ENCODE measurements at places on chromosomes 5 and 9.

GRCh38 chr5:143313298-143313852 lies 90.1 kb downstream of the NR3C1 start:
- no peak for DNase-seq

- no peak for DNase-seq
These were observed 36.4 kb downstream of the PIK3R1 start for GRCh38 chr5:68251804-68252522.

DNA sequence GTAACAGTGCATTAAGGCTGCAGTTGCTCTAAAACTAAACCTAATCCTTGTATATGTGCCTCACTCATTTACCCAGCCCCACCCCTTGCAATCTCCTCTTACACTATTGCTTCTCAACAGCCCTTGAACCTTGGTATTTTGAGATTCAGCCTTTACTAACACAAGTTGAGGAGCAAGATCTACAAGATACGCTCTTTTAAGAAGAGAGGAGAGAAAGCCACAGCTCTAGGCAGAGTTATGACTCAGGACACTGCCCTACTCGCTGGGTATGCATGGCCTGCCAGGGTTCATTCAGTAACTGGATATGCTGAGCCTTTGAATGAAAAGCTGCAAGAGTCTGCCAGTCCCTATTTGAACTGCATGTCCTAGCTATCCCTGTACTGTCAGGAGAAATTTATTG lies 219.5 kb downstream of the PCSK5 start:
- no peak for DNase-seq

GRCh38 chr9:2198956-2199635 lies 183.9 kb downstream of the SMARCA2 start:
- no peak for DNase-seq

DNA sequence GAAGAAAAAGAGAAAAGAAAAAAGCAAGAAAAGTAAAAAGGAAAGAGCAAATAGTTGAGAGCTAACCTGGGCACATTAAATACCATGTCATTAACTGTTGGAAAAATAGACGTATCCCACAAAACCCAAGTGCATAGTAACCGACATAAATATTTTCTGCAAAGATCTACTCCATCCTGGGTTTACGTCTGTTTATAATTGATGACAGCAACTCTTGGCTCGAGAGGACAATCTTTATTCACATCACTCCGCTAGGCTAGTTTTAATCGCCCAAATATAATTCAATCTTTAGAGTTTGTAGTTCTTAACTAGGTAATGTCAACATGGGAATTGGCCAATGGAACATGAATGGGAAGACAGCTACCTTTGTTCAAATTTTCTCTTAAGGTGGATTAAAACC lies 321.7 kb upstream of the TNC start:
- no peak for DNase-seq

DNA sequence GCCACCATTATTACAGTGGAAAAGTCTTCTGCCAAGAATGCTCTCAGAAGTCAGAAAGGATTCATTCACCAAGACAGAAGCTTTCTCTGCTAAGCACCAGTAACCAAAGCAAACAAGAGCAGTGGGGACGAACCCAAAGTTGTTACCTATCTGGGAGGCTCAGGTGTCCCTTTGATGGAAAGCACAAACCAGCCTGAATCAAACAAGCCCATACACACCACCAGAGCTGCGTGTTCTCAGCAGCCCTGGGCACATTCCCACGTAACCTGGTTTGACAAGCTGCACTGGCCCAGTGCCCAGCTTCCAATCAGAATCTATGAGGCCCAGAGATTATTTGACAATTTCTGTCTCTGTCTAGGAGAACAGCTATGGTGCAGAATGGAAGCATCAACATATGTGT lies 252.6 kb downstream of the ACTL7B start:
- DNase-seq = no peak

DNA sequence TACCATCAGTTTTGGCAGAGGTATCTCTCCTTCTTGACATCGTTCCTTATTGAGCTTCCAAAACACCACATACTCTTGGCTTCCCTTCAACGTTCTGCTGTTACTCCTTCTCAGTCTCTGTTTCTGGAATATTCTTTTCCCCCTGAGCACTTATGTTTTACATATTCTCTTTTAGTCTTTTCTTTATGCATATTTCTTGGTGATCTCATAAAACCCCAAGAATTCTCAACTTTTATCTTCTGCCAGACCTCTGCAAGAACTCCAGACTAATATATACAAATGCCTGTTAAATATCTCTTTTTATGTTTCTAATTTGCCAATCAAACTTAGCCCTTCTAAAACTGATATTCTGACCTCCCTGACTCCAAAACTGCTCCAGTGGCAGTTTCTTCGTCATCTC lies 453.4 kb upstream of the CTNND2 start:
- no peak for DNase-seq

- DNase-seq = no peak
These were observed 5.3 kb upstream of the TJP2 start for GRCh38 chr9:69168709-69169217.

DNA sequence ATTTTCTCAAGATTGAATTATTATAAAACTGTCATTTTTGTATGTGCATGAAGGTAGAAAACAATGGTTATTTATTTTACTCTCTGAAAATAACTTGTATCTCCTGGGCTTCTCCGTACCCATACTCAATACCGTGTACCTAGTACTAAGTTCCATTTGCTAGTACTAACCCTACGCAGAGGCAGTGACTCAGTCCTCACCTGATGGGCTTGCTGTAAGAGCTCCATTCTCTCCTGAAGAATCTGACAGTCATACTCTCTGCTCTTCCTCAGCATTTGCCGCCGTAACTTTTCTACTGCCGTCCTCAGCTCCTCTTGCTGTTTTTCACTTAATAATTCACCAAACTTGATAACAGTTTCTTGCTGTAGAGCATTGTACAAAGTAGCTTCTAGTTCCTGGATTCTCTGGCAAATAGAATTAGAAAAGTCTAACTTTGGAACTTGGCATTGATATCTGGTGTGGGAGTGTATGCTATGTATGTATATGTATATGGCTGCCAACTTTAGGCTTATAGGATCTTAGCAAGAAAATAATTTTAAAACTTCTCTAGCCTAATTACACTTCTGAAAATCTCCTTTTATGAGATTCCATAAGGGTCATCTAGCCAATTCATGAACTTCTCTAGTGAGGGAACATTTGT lies 108.0 kb upstream of the DPYSL3 start:
- DNase-seq = no peak

- no peak for DNase-seq
These were observed 542.9 kb downstream of the LRRC70 start for GRCh38 chr5:63121471-63121870.

DNA sequence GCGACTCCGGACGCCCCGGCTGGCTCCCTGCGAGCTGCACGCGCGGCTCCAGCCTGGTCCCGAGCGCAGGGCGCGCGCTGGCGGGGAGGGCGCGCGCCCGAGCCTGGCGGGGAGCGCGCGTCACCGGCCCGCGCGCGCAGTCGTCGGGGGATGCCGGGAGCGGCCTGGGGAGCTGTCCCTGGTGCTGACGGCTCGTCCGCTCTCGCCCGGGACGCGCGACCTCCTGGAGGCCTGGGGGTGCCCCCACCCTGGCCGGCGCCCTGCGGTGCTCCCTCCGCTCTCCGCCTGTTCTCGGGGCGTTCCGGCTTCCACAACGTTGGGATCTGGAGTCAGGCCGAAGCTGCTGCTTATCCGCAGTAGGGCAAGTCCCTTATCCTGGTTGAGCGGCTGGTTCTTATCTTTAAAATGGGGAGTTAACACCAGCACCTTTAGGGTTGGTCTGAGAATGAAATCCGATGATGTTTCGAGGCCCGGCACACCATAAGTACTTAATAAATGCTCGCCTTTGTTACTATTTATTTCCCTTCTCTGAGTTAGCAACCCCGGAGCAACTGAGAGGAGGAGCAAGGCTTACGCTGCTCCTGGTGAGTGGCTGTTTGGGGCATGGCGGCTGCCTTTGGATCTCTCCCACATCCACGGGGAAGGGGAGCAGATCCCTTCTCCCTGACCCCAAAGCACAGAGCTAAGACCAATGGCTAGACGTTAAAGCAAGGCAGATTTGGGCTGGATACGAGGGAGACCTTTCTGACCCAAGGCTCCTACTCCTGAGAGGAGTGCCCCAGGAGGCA lies at the start of gene FAM163B:
Gene FAM163B, minus strand, starts transcription at position 79 of the 788 bp plus-strand sequence. CDS start 29,166 bp downstream, outside the sequence.
- no peak for DNase-seq

GRCh38 chr5:71460693-71461092 lies 5.2 kb downstream of the BDP1 start:
- DNase-seq = no peak

- no peak for DNase-seq
These were observed 78.7 kb downstream of the CRB2 start for GRCh38 chr9:123434619-123435240.

DNA sequence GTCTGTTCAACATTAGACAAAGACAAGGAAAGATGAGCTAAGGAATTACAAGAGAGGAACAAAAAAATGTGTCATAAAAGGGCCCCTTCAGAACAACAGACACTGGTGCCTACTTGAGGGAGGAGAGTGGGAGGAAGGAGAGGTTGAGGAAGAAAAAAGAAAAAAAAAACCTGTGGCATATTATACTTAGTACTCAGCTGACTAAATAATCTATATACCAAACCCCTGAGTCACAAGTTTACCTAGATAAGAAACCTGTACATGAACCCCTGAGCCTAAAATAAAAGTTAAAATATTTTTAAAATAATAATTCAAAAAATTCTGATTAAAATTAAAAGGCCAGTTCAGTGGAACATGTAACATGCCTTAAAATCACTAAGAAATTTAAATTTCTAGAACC lies 107.3 kb downstream of the MTREX start:
- no peak for DNase-seq

DNA sequence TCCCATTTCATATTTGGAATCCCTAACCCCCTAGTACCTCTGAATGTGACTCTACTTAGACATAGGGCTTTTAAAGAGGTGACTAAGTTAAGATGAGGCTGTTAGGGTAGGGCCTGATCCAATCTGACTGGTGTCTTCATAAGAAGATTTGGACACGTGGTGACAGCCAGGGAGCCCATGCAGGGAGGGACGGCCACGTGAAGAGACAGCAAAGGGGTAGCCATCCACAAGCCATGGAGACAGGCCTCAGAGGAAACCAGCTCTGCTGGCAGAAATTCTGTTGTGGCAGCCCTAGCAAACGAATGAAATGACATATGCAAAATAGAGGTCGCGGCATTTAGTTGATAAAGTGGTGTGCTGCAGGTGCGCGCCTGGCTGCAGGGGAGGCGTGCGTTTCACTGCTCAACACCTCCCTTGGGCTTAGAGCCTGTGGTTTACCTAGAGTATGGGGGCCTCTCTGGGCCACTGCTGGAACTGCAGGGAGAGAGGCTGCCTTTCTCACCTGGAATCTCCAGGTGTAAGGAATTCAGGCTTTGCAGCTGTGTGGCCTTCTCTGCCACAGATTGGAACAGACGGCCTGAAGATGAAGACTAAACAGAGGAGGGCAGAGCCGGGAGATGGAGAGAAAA lies 7.1 kb upstream of the AFAP1L1 start:
- no peak for DNase-seq

DNA sequence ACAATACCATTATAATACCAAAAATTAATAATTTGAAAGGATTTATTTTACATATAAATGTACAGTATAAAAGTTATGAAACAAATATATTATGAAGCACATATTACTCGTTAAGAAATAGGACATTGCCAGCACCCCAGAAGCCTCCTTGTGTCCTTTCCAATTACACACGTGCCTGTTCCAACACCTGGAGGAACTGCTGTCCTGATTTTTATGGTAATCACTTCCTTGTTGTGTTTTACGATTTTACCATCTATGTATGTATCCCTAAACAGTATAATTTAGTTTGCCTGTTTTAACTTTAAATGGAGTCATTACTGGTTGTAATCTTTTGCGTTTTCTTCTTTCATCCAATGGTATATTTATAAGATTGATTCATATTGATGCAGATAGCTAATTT lies 105.0 kb downstream of the CDC42SE2 start:
- DNase-seq = no peak

GRCh38 chr9:680106-680505 lies 161.4 kb upstream of the DMRT1 start:
- DNase-seq = no peak

DNA sequence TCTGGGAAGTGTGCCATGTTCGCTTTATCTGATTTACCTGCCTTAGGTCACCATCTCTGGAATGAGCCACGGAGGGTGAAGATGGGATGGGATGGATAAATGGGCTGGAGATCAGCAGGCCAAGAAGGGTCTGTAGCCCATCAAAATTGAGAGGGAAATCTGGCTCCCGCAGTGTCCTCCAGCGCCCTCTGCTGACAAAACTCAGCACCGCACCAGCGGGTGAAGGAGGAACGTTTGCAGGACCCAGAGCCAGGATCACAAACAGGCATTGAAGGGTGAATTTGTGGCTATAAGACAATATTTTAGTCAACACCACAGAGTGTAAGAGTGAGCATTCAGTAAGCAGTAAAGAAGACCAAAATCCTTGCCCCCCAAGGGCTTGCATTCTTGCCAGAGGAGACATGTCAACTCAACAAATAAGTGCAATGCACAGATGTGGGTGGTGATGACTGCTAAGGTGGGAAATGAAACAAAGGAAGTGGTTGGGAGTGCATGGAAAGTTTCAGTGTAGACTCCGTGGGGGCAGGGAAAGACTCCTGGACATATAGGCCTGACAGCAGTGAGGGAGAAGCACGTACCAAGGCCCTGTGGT lies 124.4 kb downstream of the TENT4A start:
- no peak for DNase-seq

GRCh38 chr5:158588617-158589016 lies 511.1 kb downstream of the EBF1 start:
- DNase-seq = no peak

DNA sequence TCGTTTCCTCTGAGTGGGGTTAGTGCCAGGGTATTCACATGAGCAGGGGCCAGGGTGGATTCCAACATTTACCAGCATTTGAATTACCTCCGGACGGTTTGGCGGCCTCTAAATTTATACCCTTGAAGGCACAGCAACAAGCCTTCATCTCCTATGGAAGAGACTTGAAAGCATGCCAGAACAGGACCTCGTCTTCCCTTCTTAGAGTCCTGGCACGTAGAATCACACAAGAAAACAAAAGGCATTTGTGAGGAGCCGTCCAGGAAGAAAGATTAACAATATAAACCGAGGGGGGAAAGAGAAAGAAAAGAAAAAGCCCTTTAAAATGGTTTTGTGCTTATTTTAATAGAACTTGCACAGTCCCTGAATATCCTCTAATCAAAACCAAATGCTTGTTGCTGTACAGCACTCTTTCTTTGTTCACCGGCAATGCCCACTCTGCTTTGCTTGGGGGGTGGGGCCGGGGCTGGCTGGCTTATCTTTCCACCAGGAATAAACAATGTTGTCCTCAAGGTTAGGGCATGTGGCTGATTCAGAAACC lies 575.8 kb upstream of the ZNF462 start:
- no peak for DNase-seq

Data from activated gamma-delta T cell (primary cell).